ENCODE measurements at places on chromosomes 16 and 17.
A peak's percentile ranks its signal among the peaks of the same experiment; 100 is the strongest.

DNA sequence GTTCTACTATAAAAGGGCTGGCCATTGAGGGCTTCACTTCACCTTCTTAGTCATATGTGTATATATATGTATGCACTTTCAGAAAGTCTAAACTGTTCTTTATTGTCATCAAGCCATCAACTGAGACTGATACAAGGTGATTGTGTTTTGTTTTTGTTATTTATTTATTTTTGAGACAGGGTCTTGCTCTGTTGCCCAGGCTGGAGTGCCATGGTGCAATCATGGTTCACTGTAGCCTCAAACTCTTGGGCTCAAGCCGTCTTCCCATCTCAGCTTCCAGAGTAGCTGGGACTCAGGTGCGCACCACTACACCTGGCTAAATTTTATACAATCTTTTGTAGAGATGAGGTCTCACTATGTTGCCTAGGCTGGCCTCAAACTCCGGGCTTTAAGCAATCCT, 5.6 kb downstream of the ZNRF1 start:
- no peak for DNase-seq

- DNase-seq: no peak
Measured at GRCh38 chr16:56258508-56259424, 67.5 kb downstream of the GNAO1 start.

DNA sequence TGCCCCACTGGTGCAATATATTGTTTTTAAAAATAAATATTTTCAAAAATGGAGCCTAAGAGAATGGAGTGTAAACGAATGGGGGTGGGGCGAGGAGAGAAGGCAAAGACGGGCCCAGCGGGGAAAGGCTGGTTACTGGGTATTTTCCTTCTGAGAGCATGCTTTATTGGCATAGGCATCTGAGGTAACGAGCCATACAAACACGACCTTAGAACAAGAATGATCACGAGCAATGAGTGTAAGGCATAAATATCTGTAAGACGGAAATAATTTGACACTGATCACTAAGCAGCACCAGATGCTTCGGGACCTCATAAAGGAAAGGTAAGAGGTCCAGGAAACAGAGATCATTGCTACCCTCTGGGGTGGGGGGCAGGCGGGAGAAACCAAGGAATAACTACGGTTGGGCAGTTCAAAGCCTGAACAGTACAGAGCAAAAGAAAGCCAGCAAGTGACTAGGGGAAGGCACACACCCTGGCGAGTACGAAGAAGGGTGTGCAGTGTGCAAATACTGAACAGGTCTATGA, 959 bp downstream of the SSH2 start:
- peak; percentile 58 for DNase-seq

GRCh38 chr17:19409509-19409908, 1.5 kb upstream of the RNF112 start:
- DNase-seq: no peak

DNA sequence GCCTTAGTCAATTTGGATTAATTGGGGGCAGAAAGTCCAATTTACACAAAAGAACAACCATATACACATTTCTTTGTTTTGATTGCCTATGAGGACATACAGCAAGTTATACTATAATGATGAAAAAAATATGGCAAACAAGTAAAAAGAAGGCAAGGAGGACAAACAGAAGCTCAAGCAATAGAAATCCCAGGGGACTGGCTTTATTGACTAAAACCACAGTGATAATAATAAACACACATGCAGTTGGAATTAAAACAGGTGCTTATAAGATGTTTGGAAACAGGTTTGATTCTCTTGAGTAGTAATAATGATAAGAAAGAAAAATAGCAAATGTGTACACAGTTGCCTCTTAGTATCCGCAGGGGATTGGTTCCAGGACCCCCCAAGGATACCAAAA, 176.4 kb downstream of the SHISA9 start:
- DNase-seq: no peak

GRCh38 chr16:87564524-87564778, 37.9 kb upstream of the JPH3 start:
- no peak for DNase-seq

DNA sequence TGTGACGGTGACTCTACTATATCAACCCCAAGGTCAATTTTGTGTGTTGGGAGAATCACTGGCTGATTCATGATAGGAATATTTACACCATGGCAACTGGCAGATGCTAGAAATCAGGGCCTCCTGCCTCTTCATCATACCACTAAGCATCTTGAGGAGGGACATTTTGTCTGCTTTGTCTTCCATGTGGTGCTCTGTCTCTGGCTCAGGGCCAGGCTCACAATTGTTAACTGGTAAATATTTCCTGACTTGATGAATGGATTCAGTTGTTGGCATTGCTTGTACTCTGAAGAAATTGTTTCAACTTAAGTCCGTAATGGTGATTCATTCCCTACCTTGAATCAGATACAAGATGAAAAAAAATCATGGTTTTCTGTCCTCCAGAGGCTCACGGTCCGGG, 292.7 kb downstream of the HAPSTR1 start:
- no peak for DNase-seq

Measured in LoVo (cell line).